ENCODE measurements at places on chromosomes 1 and 21. TPM values are rescaled to one million over a fixed set of nuclear protein-coding genes. Genes with fewer than 3 reads are reported as not detected.

Gene MATN1
- polyA plus RNA-seq: not detected

Gene RGS16
- 7.7 TPM for polyA plus RNA-seq

Gene CAMK1G
- 5.5 TPM for polyA plus RNA-seq

Gene DRAXIN
- 0.17 TPM for polyA plus RNA-seq

Gene FAM72B
- polyA plus RNA-seq: 0.56 TPM

Gene NFASC
- polyA plus RNA-seq: 23.2 TPM

Gene PAPPA2
- polyA plus RNA-seq: 4.9 TPM

Gene EXOC8
- 4.3 TPM for polyA plus RNA-seq

Gene LDLRAD1
- not detected for polyA plus RNA-seq

Gene SOD1
- polyA plus RNA-seq: 910 TPM

GRCh38 chr1:235767795-235768194 lies 98.9 kb downstream of the LYST start:
- DNase-seq: no peak

DNA sequence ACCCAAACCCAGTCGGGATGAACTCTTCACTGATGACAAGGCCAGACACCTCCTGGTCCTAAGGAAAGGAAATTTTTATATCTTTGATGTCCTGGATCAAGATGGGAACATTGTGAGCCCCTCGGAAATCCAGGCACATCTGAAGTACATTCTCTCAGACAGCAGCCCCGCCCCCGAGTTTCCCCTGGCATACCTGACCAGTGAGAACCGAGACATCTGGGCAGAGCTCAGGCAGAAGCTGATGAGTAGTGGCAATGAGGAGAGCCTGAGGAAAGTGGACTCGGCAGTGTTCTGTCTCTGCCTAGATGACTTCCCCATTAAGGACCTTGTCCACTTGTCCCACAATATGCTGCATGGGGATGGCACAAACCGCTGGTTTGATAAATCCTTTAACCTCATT lies 10.1 kb downstream of the CZIB start:
- no peak for DNase-seq

DNA sequence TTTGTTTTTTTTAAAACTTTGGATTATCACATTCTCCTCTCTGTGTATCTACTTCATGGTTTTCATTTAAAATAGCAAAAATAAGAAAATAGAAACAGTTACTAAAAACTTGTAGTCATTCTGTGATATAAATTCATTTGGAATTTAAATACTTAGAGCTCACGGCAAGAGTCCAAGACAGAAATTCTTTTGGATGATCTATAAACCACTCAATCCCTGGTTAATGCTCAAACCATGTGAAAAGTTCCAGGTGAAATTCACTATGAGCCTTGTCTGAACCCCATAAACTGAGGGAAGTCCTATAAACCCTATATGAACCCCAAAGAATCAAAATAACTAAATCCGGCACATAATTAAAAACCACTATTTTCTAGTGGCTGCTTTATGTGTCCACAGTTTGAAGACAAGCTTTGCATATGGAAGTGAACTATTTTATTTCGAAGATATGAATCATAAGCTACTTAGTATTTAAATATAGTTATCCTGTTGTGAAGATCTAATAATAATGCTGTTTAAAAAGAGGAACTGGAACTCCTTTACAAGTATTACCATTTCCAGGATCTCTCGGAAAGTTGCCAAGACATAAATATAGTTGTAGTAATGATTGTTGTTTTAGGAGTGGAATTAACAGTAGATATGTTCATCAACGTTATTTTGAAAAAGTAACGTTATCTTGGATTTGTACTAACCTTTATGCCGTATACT lies 163.5 kb downstream of the NFIA start:
- no peak for DNase-seq

DNA sequence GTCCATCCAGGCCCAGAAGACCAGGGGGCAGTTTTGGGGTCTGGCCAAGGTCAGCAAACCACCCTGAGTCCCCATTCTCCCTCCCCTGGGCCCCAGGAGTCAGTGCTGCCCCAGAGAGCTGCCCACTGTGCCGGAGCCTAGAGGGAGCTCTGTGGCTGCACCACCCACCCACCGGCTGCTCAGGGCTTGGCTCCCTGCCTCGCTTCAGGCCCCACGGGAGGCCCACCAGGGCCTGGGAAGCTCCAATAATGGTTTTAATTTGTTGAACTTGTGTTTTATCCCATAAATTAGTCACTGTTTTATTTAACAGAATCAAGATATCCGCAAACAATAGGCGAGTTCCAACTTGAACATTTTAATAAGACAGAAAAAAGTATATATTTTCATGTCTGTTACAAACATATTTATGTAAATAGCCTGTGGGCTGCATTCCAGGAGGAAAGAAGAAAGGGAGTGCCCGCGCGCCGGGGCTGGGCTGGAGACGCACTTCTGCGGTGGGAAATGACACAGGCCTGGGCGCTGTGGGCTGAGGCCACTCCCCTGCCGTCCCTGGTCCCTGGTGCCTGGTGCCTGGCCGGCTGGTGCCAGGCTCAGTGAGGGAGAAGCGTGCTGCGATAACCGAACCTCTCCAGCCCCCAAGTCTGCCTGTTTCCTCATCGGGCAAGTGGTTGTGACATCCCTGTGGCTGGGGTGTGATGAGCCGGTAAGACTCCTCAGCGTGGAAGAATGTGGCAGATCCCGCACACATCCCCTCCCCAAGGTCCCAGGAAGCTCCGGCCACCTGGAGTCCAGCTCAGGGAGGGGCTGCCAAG lies 160.5 kb downstream of the PEX14 start:
- DNase-seq: no peak

- no peak for DNase-seq
Measured at GRCh38 chr1:243351337-243351736, 95.5 kb downstream of the SDCCAG8 start.

DNA sequence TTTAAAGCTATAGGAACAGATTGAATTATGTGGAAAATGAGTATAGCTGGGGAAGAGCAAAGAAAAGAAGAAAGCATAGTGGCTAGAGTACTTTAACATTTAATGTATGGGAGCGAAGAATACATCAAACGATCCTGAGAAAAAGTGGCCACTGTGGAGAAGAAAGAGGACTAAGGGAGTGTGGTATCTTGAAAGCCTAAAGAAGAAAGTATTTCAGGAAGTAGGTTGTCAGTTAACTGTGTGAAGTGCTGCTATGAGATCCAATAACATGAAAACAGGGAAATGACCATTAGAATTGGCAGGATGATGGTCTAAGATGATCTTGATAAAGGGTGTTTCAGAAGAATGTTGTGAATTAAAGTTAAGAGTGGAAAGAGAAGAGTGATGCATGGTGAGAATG lies 219.6 kb upstream of the BEND5 start:
- no peak for DNase-seq

- no peak for DNase-seq
Measured at GRCh38 chr1:173489149-173489600, 12.0 kb downstream of the PRDX6 start.

DNA sequence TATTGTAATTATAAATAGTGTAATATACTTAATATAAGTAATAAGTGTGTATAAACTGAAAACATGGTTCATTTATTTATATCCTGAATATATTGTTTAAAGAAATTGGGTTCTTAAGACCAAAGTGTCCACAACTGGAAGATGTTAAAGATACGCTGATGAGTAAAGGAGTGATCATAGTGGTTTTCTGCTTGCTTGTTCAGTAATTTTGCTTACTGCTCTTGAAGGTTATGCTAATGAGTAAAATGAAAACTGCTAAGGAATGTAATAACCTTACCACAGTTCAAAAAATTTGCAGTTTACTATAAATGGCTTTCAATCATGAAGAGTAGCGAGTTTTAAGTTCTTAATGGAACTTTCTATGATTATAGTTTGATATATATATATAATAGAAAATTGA lies 22.0 kb downstream of the DONSON start:
- no peak for DNase-seq

GRCh38 chr1:231844986-231845502 lies 218.5 kb downstream of the DISC1 start:
- DNase-seq: peak; percentile 71

- peak; percentile 15 for DNase-seq
Measured at GRCh38 chr1:38758820-38759219, 100.8 kb downstream of the RRAGC start.

DNA sequence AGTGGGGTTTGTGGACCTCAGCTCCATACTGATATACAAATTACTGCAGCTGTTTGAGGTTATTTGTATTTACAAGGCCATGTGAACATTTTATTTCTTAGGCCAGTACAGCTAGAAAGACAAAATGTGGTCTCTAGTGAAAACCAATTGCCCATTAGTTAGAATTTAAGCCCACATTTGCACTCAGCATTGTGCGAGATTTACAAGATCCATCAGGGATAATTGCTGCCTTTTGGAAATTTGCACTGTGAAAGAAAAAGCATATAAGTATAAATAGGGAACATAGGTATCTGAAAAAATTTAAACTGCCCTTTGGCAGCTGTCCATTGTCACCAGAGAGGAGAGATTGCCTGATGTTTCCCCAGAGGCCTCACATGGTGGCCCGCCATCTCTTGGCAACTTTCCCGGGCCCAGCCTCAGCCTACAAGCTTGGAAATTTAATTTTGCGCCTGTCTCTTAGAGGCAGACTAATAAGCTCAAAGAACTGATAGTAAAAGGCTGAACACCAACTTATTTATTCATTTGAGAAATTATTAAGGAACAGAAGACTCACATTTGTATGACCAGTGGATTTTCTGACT lies 120.7 kb downstream of the MAP3K21 start:
- DNase-seq: no peak

DNA sequence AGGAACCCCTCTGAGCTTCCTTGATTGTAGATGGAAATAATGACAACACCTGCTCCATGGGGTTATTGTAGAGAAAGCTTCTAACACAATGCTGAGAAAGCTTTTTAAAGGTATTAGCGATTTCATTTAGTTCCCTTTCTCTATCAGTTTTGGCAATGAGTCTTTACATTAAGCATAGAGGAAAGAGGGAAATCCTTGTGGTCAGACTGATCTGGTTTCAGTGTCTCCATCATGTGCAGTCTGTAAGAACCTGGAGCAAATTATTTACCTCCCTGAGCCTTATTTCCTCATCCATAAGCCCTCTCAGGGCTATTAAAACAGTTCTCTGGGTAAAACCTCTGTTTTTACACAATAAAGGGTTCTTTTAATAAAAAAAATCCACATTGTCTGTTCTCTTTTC lies 87.5 kb downstream of the FGGY start:
- DNase-seq: no peak

- DNase-seq: no peak
Measured at GRCh38 chr1:242128951-242129502, 130.1 kb upstream of the MAP1LC3C start.

DNA sequence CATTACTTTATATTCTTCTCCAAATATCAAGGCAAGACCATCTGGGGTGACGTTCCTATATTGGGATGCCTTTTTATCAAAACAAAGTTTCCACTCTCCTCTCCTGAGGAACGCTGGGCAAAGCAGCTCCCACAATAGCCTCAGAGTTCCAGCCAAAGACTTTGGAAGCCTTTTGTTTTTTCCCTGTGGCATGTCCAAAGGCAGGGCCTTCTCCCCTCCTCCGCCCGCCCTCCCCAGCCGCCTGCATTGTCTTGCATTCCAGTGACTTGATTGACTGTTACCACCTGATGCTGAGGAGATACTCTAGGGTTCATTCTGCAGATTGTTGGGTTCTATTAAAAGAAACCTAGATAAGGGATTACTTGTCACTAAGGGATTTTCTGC lies 43.5 kb downstream of the PROX1 start:
- DNase-seq: no peak

DNA sequence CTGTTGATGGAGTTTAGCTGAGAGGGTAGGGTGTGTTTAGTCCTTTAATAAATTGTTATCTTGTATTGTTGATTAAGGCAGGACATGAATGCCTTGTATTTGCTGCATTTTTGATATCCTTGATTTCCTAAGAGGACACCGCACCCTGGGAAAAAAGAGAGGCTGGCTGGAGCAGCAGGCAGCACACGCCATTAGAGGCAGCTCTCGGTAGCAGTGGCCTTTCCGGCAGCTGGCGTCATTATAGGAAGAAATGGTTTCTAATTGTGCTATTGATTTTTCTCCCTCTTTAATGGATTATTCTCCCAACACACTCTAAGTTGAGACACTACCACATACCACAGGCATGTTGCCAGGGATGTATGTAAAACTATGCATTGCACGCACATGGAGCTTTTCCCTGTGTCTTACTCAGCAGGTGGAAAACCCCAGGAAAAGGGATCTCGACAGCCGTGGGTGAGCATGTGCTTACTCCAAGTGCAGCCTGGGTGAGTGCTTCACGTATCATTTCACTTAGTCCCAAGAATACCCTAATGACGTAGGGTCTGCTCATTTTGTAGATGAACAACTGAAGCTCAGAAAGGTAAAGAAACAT lies 440.4 kb upstream of the RUNX1 start:
- no peak for DNase-seq

- DNase-seq: no peak
Measured at GRCh38 chr1:38436749-38437148, 390.2 kb upstream of the POU3F1 start.

GRCh38 chr1:4362314-4363044 lies 291.9 kb upstream of the AJAP1 start:
- no peak for DNase-seq
